Urinary bladder (tissue), 4 donors: ENCODE measurements at places on chromosomes 7 and 10. TPM values are rescaled to one million over a fixed set of nuclear protein-coding genes. Genes with fewer than 3 reads are reported as not detected.

The STRA8 gene
- total RNA-seq, result not detected

The FXYD4 gene
- 0.95 TPM for total RNA-seq

The UNC5B gene
- total RNA-seq, result 12.8 TPM

The NUTM2E gene
- total RNA-seq, result not detected

- no peak for DNase-seq
Measured at GRCh38 chr7:117808341-117808757, 64.9 kb downstream of the CTTNBP2 start.

- DNase-seq, result no peak
Measured at GRCh38 chr10:125206623-125207022, 46.3 kb upstream of the CTBP2 start.

- no peak for DNase-seq
Measured at GRCh38 chr7:22992874-22993840, 20.8 kb downstream of the HYCC1 start.

DNA sequence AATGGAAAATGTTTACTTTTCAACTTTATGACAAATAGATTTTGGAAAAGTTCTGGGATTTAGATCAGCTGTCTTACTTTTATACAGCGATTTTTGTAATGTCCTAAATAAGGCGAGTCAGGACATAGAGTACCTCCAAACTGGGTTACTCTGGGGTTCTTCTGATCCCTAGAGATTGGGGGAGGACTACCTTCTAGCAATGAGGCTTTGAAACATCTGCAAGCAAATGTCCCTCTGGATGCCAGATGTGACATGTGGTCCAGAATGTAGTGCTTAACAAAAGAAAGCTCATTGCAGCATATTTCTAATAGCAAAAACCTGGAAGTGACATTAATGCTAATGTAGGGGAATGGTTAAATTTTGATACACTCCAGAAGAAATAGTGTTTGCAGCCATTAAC is 36.1 kb downstream of the ABRAXAS2 start:
- no peak for DNase-seq

DNA sequence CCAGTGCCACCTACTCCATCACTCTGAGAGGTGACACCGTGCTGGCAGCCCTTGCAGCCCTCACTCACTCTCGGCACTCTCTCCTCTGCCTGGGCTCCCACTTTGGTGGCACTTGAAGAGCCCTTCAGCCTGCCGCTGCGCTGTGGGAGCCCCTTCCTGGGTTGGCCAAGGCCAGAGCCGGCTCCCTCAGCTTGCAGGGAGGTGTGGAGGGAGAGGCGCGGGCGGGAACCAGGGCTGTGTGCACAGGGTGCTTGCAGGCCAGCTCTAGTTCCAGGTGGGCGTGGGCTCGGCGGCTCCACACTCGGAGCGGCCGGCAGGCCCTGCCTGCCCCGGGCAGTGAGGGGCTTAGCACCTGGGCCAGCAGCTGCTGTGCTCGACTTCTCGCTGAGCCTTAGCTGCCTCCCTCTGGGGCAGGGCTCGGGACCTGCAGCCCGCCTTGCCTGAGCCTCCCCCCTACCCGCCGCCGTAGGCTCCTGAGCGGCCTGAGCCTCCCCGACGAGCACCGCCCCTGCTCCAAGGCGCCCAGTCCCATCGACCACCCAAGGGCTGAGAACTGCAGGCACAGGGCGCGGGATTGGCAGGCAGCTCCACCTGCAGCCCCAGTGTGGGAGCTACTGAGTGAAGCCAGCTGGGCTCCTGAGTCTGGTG is 48.7 kb upstream of the SLC35G1 start:
- no peak for DNase-seq

DNA sequence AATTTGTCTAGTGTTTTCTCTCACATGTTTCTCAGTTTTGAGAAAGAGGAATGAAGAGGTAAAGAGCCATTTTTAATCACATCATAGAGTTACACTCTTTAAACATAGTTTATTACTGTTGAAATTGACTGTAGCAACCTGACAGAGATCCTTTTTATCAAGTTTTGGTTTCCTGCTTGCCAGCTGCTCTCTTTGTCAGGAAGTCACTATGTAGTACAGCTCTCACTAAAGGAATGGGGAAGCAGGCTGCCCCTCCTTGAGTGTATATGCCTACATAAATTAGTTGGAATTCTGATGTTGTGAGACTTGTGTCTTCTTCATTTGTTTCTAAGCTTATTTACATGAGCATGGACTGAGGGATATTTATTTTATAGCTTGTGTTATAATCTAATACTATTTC is 1274.0 kb upstream of the CELF2 start:
- DNase-seq, result no peak

- no peak for DNase-seq
Measured at GRCh38 chr10:118812393-118812740, 57.6 kb upstream of the CACUL1 start.

- DNase-seq, result no peak
Measured at GRCh38 chr7:102916426-102916825, 3.6 kb downstream of the LRRC17 start.

DNA sequence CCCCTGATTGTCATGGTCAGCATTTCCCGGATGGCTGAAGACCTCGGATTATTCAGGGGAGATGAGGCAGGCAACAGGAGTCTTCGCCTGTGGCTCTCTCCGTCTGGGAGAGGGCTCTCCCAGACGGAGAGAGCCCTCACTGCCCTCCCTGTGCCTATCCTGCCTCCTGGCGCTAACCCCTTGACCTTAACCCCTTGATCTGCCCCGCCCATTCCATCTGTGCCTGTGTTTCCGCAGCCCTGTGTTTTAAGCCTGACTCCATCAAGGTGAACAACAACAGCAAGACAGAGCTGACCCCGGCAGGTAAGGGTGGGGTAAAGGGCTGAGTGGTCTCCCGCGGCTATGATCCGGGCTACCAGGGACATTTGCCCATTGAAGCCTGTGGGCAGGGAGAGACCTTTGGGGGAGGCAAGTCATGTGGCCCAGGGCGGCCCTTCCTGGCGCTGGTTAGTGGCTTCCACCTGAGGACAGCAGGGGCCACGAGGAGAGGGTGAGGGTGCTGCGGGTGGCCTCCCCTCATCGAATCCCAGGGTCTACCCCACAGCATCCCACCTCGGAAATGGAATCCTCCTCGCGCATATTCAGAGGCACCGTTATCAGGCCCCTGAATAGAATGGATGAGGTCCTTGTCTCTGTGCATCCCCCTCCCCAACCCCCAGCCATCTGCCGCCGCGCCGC is 4.2 kb upstream of the MUC12 start:
- no peak for DNase-seq

DNA sequence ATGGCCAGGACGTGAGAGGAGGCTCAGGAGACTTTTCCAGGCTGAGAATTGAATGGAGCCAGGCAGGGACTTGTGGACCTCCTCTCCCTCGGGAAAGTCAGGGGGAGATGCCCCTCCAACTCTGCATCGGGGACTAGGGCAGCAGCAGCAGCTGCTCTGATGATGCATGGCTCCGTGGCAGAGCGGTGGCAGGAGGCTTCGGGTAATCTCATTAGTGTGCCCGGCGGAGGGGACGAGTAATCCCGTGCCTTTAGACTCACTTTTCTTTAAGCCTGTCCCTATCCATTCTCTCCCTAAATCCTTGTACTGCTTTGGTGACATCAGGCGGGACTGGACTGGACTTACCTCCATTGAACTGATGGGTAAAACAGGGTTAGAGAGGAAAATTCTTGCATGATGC is 75.1 kb downstream of the ZMIZ1 start:
- DNase-seq, result no peak

DNA sequence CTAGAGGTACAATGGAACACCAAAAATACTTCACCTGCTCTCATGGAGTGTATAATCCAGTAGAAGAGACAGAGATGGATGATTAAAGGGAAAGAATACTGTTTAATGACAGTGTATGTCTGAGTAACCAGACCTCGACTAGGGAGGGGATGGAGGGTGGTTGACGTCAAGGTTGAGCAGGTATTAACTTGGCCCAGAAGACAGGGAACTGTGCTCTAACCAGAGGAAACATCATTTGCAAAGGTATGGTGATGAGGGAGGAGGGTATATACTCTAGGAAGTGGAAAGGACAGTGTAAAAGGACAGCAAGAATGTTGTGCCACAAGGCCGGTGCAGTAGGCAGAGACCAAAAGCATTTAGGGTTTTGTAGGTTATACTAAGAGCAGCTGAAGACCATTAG is 2.9 kb downstream of the MIOS start:
- DNase-seq, result no peak

DNA sequence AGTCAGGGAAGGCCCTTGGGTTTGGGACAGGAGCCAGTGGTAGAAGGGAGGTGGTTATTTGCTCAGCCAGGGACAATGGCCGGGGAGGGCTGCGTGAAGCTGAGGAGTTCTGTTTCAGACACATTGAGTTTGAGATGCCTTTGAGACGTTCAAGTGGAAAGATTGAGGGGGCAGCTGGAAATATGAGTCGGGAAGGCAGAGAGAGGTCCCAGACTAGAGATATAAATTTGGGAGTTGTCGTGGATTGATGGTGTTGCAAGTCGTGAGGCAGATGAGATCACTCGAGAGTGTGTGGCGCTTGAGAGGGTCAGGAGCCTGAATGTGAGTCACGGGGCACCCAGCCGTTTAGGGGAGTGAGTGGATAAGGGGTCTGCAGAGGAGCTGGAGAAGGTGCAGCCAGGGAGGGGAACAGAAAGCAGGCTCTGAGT is 73.3 kb downstream of the ZMIZ1 start:
- DNase-seq, result no peak

DNA sequence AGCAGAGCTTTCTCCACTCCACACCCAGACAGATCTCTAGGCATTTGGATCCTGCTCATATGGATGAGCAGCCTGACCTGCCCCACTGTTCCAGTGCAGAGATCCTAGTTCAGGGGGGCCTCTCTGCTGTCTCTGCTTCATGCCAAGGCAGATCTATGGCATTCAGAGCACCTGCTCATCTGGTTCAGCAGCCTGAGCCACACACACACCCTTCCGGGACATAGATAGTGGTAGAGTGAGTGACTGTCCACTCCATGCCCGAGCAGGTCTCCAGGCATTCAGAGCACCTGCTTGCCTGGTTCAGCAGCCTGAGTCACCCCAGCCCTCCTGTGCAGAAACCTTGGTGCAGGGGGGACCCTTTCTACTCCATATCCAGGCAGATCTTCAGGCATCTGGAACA is 54.3 kb upstream of the ZNF800 start:
- DNase-seq, result no peak

DNA sequence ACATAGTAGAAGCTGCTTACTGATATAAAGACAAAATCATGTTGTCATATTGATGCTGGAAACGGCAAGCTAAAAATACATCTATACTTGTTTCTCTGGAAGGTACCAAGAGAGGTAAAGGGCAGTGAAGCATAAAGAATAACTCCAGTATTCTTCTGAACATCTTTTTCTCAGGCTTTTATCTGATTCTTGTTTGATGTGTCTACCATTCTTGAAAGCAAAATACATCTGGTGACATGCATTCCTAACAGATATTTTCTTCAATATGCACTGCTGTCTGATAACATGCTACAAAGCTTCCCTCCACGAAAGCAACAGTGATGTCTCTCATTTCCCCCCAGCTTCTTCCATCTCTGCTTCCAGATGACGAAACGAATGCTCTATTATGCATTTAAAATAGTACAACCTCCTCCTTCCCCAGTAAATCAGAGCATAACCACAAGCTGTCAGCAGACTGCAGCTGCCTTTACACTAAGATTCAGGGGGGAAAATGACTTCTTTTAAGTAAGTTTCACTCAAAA is 100.8 kb downstream of the ARHGAP21 start:
- DNase-seq, result no peak

DNA sequence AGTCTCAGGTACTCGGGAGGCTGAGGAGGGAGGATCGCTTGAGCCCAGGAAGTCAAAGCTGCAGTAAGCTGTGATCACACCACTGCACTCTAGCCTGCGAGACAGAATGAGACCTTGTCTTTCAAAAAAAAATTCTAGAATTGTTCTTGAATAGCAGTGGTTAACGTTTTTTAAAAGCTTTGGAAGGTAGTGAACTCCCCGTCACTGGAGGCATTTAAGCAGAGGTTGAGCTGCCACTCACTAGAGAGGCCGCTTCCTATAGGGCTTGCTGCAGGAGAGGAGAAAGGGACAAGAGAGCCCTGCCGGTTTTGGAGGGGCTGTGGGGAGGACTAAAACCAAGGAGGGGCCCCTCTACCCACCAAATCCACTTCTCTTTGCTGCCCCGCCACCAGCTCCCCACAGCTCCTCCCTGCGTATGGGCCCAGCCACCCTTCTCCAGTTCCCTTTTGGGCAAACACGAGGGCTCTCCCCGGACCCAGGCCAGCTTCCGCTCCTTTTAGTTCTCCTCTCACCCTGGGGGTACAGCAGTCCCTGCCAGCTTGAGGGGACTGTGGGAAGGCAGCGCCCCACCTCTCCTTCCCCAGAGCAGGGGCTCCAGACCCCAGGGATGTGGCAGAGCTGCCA is 86.9 kb upstream of the GTF2I start:
- DNase-seq, result no peak

DNA sequence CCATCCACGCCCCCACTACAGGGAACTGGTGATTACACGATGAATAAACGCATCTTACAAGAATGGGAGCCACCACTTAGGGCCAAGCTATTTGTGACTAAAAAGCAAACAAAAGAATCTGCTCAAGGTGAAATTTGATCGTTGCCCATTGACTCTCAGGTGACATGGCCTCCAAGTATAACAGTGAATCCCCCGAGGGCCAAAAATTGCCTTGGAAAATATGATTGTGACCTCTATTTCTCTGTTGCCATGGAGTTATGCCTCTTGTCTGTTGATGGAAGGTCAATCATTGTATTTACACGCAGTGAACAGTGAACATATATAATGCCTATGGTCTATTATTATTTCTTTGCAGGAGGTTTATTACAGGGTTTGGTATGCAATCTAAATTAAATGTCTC is 282.3 kb downstream of the KLF6 start:
- no peak for DNase-seq
